ENCODE measurements at places on chromosomes 2 and 18.

GRCh38 chr18:32373505-32373904 lies 97.2 kb downstream of the GAREM1 start:
- DNase-seq = no peak

DNA sequence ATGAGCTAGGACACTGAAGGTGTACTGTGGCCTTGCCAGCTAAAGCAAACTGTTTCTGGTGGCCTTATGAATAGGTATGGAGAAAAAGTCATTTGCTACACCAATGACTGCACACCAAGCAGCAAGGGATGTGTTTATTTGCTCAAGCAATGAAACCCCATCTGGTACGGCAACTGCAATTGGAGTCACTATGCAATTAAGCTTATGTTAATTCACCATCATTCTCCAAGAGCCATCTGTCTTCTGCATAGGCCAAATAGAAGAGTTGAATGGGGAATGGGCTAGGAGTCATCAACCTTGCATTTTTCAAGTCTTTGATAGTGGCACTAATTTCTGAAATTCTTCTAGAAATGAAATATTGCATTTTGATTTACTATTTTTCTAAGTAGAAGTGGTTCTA lies 372.0 kb downstream of the KCNJ3 start:
- DNase-seq = no peak

DNA sequence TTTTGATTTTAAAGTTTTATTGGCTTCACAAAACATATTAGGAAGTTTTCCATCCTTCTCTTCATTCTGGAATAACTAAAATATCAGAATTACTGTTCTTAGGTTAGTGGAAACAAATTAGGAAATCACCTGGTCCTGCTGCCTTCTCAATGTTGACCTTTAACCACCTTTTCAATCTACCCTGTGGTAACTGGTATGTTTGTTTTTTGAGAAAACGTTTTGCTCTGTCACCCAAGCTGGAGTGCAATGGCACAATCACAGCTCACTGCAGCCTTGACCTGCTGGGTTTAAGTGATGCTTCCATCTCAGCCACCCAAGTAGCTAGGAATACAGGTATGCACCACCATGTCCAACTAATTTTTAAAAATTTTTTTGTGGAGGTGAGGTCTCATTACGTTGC lies 28.4 kb downstream of the ACYP2 start:
- DNase-seq = no peak

- DNase-seq = no peak
Measured at GRCh38 chr2:138522556-138522955, 21.0 kb downstream of the SPOPL start.
